Neural crest cell (in vitro differentiated cells): ENCODE measurements at places on chromosomes 3 and 15. TPM values are rescaled to one million over a fixed set of nuclear protein-coding genes. Genes with fewer than 3 reads are reported as not detected.

ZNF280D gene
- total RNA-seq, result 10.0 and 12.1 TPM in 2 replicates

DNA sequence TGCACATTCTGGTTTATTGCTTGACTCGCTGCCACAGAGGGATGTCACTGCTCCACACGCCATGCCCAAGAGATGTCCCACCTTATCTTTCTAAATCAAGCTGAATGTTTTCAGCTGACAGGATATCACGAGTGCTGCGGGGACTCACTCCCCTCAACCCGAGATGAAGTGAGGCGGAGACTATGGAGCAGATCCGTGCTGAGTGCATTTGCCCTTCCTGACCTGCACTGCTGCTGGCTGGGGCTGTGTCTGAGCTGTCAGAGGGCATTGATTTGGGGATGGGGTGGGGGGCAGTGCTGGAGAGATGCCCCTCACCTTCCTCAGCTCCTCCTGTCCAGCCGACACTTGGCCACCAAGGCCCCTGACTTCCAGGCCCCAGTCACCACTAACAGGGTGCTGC is 40.5 kb upstream of the CSPG4 start:
- no peak for DNase-seq

GRCh38 chr3:126355251-126355650 is 2.0 kb downstream of the KLF15 start:
- DNase-seq, result no peak

GRCh38 chr3:146544929-146545528 is 622 bp upstream of the PLSCR1 start:
- no peak for DNase-seq

DNA sequence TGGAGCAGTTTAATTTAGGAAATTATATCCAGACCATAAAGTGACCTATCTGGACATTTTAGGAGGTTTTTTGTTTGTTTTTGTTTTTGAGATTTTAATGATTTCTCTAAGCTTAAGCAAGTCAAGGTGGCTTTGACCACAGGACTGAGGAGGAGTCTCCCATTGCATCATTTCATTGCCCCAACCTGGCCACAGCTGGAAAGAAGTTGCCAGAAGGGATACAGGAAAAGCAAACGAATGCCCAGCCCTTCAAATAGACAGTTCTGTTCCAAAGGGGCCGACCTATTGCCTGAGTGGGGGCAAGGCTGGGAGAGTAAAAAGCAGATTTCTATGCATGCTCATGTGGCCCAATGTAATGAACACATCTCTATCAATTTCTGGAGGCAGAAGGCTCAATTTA is 12.0 kb upstream of the ONECUT1 start:
- no peak for DNase-seq
